ENCODE measurements at places on chromosomes 1 and 21.

GRCh38 chr1:53561503-53562105, 102.4 kb downstream of the DMRTB1 start:
- no peak for DNase-seq

GRCh38 chr1:199399996-199400724, 627.4 kb upstream of the NR5A2 start:
- no peak for DNase-seq

DNA sequence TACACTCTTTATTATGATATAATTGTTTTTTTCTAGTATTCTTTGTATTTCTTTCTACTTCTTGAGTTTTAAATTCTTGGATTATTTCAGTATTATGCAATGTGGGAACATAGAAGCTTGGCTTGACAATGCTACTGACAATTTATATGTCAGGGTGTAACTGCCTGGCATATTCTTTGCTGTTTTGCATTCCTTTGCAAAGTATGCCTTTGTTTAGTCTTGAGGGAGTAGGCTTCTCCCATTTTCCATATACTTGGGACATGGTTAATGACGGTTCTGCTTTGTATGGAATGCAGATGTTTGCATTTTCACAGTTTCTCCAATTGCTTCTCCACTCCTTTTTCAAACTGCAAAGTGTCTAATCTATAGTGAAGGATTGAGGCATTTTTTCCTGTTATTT, 109.8 kb downstream of the HMCN1 start:
- no peak for DNase-seq

- no peak for DNase-seq
These were observed 195.2 kb upstream of the HMGB4 start for GRCh38 chr1:33668695-33669094.

DNA sequence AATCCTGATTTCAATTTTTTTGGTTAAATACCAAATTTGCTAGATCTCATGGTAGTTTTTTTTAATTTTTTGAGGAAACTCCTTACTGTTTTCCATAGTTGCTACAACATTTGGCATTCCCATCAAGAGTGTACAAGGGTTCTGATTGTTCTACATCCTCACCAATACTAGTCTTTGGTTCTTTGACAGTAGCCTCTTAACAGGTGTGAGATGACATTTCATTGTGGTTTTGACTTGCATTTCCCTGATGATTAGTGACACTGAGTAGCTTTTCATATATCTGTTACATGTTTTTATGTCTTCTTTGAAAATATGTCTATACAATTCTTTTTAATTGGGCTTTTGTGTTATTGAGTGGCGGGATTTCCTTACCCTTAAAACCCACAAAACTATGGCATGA, 20.9 kb upstream of the RGS13 start:
- DNase-seq, result no peak

DNA sequence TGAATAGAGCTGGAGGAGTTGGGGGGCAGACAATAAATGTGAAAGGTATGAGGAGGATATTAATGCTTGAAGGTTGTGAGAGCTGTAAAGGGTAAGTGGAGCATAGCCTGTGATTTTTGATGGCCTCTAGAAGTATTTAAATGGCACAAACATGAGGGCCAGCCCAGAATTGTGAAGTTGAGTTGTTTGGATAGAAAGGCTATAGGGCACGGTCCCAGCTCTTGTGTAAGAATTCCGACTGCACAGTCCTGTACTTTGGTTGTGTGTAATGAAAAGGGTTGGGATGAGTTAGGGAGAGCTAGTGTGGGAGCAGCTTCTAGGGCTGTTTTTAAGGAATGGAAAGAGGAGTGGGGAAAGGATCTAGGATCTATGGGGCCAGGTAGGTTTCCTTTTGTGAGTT, 665.5 kb downstream of the USP25 start:
- DNase-seq, result no peak

DNA sequence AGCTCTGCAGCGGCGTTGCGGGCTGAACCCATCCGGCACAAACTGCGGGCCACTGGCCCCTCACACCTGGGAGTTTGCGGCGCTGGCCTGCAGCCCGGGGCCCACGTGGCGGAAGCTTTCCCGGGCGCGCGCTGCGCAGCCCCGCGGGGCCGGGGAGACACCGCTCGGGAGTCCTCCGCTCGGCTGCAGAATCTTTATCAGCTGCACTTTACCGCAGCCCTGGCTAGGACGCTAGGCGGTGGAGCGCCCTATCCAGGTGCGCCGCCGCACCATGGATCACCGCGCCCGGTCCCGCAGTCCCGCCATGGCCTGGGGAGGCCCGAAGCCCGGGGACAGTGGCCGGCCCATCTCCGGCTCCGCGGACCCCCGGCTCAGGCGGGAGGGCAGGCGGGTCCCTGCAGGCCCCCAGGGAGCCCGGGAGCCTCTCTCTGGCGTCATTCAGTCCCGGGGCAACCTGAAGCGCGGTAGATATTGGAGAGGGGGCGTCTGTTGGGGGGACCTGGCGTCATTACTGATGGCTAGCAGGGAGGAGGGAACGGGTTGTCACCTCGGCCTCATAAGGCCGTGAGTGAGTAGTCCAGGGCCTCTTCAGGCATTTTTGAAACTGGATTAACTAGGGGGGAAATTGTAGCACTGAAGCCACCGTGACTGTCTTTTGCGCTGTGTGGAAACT, 5.7 kb upstream of the OLIG2 start:
- no peak for DNase-seq

- no peak for DNase-seq
These were observed 138.6 kb upstream of the JUN start for GRCh38 chr1:58922302-58923089.

DNA sequence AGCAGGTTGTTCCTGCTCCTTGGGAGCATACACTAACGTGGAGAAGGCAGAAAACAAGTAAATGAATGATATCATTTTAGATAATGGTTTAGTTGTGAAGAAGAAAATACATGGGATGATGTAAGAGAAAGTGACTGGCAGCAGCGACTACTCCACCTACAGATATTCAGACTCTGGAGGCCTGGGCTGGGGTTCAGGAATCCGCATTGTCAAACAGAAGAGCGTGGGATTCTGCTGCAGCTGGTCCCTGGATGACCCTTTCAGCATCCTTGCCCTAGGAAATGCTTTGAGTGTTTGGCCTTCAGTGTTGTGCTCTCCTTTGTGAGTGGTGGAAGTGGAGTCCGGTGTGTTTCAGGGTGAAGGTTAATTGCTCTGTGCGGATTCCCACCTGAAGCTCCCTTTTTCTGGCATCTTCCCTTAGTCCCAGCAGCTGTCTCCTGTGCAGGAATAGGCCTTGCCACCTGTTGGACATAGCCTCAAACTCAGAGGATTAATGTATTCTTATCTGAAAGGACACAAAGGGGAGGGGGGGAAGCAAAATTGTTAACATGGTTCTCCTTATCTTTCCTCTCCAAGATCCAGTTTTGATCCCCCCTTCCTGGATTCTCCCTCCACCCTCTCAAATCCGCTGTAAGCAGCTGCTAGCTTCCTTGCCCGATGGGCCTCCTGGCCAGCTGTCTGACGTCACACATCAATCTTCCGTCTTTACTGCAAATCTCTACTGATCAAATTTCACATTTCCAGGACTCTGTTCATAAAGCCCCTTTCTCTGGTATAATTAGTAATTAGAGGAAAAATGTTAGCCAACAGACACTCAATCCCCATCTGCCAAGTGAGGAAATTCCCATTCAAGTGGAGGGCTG, 68.3 kb upstream of the SPAG17 start:
- DNase-seq, result no peak

DNA sequence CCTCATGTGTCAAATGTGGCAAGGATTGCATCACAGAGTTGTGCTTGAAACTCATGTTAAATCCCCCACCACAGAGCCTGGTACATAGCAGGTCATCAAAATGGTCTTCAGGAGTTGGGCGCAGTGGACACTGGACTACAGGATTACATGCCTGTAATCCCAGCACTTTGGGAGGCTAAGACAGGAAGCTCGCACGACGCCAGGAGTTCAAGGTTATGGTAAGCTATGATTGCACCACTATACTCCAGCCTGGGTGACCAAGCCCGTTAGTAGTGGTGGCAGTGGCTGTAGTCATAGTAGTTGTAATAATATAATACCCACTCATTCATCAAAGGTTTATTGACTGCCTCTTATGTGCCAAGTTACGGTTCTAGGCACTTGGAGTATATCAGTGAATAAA, 123.4 kb upstream of the IRF2BP2 start:
- no peak for DNase-seq

DNA sequence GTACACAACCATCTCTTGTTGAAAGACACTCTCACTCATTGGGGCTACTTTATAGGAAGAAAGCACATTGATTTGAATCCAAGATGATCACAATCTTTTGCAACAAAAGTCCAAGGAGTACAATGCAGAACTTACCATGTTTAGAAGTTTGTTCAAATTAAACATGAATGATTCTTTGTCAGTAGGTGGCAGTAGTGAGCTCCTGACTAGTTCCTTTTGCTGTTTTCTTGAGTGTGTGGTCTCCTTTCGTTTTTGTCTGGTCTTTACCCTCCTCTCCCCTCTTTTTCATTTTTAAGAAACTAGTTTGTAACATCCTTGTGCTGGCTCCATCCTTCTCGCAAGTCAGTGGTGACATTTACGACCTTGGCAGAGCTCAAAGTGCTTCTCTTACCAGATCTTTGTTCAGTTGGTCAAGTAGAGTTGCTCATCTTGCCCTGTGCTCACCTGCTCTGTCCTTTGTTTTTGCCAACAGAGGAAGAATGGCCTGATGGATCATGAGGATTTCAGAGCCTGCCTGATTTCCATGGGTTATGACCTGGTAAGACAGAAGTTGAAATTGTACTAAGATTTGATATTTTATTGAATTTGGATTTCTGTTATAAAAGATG, 35.7 kb upstream of the MTR start:
- peak; percentile 9 for DNase-seq

- DNase-seq, result no peak
These were observed 67.5 kb upstream of the SH3GLB1 start for GRCh38 chr1:86636898-86637297.

GRCh38 chr21:32331444-32332305, 33.0 kb downstream of the MRAP start:
- DNase-seq, result no peak

GRCh38 chr1:51100264-51100880, 1.7 kb upstream of the C1orf185 start:
- no peak for DNase-seq

GRCh38 chr1:228830954-228831481, 95.7 kb downstream of the RHOU start:
- DNase-seq, result no peak

DNA sequence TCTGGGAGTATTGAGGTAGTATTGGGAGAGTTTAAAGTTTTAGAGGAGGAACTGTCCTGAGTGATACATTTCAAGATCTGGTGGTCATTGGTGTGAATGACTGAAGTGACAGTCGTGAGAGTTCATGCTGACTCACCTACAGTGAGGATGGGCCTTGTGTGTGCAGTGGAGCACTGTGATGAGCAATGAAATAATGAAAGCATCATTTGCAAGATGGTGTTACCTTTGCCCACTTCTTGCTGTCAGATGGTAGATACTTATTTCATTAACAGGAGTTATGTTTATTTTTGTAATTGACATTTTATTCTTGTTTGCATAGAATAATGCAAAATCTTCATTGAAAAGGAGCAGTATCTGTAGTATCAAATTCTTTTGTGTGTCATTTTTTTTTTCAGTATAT, 29.0 kb downstream of the POU2F1 start:
- no peak for DNase-seq

DNA sequence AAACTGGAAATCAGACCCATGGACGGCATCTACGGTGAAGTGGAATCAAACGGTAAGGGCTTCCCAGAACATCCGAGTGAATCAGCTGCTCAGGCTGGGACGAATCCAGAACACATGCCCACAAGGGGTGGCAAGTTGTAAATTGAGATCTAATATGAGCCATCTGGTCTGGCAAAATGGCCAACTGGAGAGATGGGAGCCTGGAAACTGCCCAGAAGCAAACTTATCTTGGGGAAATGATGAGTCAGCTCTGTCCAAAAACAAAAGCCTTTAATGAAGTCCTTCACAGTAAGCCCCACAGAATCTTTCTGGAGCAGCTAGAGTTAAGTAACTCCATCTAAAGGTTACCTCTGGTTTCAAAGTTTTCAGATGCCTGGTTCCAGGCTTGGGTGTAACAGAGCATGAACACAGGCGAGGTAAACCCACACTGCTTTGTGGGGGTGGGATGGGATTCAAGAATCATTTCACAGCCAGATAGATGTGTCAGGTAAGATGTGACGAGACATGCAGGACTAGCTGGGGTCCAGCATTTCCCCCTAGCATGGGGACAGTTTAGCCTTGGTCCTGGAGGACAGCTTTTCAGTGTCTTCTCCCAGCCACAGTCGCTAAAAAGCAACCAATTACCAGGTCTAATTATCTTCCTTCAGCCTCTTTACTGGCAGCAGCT, 10.5 kb upstream of the SRP9 start:
- peak; percentile 59 for DNase-seq

DNA sequence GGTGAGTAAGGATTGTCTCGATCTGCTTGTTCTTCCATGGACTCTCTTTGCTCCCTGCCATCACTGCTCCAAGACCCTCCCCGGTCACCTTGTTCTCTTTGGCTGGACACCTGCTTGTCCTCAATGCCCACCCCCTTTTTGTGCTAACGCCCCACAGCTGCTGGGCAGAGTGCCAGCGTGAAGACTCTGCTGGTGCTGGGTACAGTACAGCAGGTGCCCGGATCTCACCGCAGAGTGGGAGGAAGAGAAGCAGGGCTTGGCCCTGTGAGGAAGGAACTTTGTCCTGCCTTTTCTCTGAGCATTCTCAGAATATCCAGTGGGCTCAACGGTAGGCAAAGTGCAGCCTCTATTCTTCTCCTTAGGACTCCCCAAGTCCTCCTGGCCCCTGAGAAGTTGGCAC, 90.1 kb downstream of the PLXNA2 start:
- no peak for DNase-seq

- no peak for DNase-seq
These were observed 54.2 kb downstream of the WDR64 start for GRCh38 chr1:241706257-241706656.

- DNase-seq, result no peak
These were observed 2019.8 kb downstream of the NCAM2 start for GRCh38 chr21:23017989-23018388.

GRCh38 chr21:38955495-38955894, 149.8 kb downstream of the ETS2 start:
- no peak for DNase-seq

GRCh38 chr1:168520052-168520751, 23.6 kb downstream of the XCL2 start:
- DNase-seq, result no peak

GRCh38 chr1:104073463-104073902, 323.8 kb downstream of the AMY1C start:
- DNase-seq, result no peak

All from hindlimb muscle (tissue), 1 donor.